Right cardiac atrium (tissue), 5 donors: ENCODE measurements at places on chromosomes 16 and 17.
A peak's percentile ranks its signal among the peaks of the same experiment; 100 is the strongest.

- DNase-seq, result peak; percentile 84
Measured at GRCh38 chr16:85916141-85916890, 17.4 kb downstream of the IRF8 start.

GRCh38 chr16:81745704-81746558 lies 33.2 kb upstream of the PLCG2 start:
- peak; percentile 65 for DNase-seq

DNA sequence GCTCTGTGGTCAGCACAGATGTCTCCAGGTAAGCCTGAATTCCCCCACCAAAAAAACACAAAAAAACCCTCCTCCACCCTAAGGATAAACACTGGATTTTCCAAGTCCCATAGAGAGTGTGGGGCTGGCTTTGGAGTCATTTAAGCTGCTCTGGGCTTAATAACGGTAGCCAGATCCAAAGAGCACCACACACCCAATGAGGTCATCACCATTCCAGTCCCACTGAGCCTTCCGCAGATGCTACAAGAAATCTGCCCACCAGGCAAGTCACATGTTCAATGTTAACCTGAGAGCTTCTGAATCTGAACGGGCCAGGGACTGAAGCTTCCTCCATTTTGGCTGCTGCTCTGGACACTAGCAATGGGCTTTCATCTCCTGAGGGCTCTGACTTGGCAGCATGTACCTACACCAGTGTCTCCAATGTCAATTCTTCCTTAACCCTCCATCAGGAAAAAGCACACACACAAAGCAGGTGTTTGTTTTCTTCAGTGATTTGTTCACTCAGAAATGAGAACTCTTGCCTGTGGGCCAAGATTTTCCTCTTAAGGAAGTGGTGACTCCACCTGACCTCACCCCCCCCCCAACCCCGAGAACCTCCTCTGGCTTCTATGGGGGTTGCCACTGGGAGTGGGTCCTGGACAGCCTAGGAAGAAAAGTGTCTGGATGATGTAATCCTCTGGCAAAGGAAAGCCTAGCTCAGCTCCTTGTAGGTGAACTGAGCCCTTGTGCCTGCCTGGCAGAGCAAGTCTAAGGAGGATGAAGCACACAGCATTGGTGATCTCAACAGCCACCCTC lies 220.1 kb downstream of the FOXL1 start:
- DNase-seq, result no peak

DNA sequence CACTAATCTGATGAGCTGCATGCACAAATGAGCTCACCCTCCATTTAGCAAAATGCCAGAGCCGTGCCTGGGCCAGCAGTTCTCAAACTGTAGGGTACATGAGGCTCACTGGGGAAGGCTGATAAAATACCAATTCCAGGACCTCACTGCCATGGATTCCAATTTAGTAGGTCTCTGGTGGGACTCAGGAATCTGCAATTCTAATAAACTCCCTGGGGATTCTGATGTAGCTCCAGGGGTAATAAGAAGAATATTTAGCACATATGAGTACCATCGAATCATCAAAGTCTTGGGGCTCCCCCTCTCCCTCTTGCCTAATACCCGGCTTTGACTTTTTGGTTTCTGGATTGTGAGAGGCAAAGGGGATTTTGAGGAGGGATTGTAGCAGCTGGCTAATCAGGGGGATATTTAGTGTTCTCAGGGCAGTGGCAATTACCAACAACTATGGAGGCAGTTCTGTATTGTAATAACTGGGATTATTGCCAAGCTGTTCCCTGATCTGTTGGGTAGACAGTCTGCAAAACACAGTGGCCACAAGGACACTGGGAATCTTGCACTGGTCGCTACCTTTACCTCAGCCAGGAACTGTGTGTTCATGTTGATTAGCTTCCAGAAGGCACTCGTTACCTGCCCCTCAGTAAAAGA lies 140.4 kb downstream of the SHISA9 start:
- DNase-seq, result no peak

DNA sequence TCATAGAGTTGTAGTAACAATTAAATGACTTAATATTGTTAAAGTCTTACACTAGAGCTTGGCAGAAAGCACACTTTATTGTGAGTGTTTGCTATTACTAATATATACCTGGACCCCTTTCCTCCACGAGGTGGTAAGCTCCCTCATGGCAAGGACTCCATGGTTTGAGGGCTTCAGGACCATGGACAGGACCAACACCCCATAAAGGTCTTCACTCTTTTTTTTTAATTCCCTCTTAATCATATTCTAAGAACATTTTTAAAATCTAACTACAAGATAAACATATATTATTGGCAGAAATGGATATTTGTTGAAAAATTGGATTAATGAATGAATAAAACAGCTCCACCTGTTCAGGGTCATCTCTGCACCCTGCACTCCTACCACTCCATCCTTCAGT lies 154.5 kb downstream of the CBLN1 start:
- DNase-seq, result no peak

- peak; percentile 72 for DNase-seq
Measured at GRCh38 chr16:89410794-89411309, 79.5 kb downstream of the ANKRD11 start.

DNA sequence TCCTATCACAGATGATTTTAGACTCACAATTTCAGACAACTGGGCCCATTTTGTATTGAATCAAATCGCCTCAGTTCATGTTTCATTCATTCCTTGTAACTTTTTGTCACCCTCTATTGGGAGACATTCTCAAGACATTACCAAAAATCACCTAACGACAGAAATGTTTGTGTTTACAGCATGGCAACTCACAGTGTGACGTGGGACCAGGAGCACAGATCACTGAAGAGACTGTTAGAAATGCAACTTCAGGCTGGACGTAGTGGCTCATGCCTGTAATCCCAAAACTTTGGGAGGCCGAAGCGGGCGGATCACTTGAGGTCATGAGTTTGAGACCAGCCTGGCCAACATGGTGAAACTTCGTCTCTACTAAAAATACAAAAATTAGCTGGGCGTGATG lies 249.6 kb downstream of the NTN1 start:
- no peak for DNase-seq

- DNase-seq, result no peak
Measured at GRCh38 chr16:51538707-51539498, 387.8 kb upstream of the SALL1 start.

DNA sequence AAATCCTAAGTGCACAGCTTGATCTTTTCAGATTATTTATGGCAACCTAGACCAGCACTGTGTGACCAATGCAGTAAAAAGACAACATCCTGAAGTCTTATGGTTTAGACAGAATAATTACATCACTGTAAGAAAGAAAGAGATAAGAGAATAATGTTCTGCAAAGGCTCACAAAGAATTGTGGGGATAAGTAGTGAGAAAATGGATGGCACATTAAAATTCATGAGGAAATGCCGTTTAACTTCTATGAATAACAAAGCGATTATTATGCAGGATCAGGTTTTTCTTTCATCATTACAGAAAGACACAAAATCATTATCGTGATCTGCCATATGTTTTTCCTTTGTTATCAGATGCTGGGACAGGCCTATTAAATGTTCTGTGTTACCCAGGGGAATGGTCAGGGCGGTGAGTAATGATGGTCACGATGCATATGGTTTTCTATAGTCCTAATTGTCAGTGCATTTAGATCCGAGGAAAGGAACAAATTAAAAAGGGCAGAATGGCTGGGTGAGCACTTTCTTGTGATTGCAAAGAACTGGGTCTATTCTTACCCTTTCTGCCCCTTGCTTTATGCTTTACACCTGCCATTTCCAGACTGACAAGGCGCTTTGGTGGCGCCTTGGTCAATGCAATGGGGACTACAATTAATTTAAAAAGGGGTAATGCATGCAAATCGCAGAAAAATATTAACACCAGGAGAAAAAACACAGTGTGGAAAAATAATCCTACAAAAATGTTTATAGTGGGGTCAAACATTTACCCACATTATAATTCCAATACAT lies 18.1 kb upstream of the DHX40 start:
- no peak for DNase-seq

DNA sequence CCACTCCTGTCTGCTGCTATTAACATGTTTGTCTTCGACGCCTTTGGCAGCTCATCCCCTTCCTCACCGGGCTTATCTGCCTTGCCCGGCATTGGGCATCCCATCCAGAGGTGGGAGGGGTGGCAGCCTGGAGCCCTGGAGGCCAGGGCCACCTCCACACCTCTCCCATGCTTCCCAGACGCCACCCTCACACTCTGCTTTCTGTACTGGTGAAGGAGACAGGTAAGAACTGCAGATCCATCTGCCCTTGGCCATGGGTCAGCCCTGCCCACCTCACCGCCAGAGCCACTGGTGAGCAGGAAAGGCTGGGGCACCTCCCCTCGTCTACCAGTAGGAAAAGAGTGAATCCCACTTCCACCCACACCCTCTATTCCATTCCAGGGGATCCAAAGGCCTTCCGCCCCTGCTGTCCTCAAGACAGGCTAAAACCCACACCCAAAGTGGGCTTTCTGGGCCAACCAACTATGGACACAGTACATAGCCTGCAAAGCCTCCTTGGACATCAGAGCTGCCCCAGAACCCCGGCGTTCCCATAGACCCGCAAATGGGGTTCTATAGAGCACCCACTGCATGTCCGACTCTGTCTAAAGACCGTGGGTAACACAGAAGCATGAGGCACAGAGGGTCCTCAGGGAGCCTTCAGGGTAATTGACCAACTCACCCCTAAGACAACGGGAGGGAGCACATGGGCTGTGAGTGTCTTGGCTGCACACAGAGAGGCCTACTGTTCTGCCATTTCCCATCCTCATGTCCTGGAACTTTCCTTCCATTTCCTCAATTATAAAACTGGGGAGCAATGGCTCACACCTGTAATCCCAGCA lies 23.4 kb upstream of the RBFOX3 start:
- DNase-seq, result no peak

DNA sequence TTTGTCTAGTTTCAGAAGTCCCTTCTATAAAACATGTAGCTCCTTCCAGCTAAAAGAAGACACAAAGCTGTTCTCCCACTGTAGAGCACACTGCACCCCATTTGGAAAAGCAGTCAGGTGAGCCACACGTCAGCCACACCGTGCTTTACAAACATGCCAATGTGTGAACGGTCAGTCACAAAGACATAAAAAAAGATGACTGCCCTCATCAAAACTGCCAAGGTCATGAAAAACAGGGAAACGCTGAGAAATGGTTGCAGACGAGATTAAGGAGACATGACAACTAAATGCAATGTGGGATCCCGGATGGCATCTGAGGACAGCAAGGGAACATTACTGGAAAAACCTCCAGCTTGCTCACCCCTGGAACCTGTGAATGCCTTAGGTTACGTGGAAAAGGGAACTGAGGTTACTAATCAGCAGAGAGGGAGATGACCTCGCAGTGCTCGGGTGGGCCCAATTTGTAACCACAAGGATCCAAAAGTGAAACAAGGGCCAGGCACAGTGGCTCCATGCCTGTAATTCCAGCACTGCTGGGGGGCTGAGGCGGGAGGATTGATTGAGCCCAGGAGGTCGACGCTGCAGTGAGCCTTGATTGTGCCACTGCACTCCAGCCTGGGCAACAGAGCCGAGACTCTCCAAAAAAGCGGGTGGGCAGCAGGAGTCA lies 8.1 kb downstream of the ANKRD11 start:
- DNase-seq, result peak; percentile 36

DNA sequence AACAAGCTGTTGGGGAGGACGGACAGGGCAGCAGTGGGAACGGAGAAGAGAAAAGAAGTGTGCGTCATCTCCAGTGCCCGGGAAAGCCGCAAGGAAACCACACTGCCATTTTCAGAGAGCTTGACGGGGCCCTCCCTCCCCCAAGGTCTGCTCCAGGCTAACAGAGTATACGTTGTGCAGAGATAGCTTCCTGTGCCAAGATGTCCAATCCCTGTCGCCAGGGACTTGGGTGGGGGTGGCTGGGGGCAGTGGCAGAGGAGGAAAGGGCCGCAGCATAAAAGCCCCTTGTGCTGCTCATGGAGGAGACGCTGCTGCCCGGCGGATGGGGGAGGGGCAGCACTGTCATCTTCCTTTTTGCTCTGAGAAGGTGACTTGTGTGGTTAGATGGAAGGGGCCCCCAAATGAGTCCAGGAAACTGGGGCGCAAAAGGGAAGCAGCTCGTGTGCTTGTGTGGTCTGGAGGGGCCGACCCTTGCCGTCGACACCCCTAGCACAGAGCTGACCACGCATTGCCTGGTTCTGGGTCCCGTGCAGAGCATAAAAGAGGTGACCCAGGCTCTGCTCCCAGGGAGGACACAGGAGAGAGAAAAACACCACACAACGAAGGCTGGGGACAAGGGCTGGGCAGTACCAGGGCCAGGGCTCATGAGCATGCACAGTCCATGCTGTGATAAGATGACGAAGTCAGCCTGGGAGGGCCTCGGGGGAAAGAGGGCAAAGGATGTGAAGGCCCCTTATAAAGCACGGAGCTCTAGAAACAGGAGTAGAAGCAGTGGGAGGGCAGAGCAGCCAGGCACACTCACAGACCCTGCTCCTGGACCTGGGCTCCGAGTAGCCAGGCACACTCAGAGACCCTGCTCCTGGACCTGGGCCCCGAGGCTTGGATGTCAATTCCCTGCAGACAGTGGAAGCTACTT lies 372.7 kb downstream of the SLC39A11 start:
- DNase-seq, result no peak

- no peak for DNase-seq
Measured at GRCh38 chr16:65083164-65083857, 38.6 kb downstream of the CDH11 start.

- no peak for DNase-seq
Measured at GRCh38 chr17:1967213-1967612, 57.9 kb downstream of the RTN4RL1 start.

DNA sequence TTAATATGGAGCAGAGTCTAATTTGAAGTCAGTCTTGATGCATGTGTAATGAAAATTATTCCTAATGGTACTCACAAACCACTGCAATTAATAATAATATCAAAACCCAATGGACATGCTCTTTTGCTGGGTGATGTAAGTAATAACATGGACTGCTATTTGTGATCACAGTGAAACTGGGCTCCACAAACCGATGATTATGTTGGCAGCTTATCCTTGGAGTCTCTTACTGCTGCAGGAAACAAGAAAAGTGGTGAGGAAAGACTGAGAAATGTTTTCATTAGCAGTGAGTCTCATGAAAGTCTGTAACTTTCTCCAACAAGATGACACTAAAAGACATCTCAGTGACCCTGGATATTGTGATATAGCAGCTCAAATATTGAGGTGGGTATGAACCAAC lies 45.2 kb downstream of the TMEM100 start:
- DNase-seq, result no peak

DNA sequence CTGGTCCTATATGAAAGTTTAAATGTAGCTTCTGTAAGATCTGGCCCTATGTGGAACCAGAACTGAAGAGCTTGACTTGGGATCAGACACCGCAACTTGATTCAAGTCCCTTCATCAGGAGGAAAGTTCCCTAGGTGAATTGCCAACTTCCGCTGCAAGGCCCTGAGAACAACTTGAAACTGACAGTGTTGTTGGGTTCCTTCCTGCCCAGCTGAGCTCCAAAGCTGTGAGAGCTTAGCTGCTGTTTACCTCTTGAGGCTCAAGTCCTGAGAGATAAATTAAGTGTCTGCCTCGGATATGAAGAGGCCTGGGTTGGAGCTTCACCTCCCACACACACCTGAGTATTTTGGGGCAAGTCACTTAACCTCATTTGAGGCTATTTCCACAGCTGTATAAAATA lies 44.7 kb downstream of the REXO5 start:
- no peak for DNase-seq
